ENCODE measurements at places on chromosomes 7 and 10.

DNA sequence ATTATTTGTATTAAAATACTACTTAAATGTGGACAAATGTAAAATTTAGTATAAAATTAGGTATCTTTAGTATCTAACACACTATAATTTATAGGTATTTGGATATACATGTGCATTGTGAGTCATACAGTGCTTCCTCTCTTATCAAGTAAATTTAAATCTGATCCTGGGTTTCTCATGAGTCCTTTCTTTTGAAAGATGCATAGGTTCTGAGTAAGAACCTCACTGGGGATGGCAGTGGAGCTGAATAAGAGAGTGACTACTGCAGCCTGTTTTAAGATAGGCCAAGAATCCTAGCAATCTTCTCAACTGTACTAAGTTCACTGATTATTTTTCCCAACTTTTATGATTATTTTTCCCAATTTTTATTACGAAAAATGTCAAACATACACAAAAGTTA, 16.2 kb downstream of the CEP55 start:
- DNase-seq, result no peak

DNA sequence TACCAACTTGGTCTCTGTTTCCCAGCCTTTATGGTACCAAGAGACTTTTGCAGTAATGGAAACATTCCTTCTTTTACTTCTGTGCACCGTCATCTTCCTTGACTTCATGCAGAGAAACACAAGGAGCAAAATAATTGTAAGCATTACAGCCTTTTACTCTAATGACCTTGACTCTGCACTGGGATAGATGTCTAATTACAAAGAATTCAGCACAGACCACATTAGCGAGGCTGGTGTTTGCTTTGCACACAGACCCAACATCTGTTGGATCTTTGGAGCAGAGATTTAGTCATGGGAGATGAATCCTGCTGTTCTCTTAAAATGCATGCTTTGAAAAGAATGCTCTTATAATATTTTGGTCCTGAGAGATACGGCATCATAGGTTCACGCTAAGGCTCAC, 261.6 kb downstream of the TWIST1 start:
- DNase-seq, result no peak

- peak; percentile 67 for DNase-seq
Measured at GRCh38 chr10:117221156-117221711, 19.7 kb upstream of the SLC18A2 start.

DNA sequence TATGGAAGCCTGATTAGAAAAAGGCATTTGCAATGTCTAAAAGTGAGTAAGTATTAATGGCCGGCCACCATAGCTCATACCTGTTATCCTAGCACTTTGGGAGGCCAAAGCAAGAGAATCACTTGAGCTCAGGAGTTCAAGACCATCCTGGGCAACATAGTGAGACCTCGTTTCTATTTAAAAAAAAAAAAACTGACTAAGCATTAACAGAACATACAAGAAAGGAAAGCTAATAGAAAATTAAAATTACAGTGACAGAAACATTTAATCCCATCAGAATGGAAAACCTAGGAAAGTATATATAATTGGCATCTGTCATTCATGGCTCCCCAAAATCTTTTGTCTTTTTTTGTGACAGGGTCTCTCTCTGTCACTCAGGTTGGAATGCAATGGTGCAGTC, 55.9 kb downstream of the AOC1 start:
- no peak for DNase-seq
